Foreskin melanocyte (primary cell): ENCODE measurements at places on chromosomes 4 and X.

DNA sequence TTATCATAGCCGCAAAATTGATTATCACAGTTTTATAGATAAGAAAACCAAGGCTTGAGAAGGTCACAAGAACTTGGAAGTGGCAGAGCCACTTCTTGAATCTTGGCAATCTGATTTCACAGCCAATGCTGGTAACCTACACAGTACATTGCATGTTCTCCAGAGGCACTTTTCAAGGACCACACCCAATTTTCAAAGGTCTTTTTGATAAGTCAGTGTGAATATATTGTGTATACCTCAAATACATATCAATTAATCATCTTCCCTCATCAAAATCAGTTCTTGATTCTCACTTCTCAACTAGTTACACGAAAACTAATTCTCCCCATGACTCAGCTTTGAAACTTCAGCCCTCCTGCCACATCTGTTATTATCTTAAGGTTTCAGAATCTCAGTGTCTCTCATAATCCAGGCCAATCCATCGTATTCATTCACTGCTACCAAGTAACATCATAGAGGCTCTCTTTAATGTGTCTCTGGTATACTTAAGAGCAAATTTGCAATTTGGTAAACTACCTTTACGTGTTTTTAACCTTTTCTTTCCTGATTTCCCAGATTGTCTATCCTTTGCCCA, 16.8 kb downstream of the CAMK2D start:
- DNase-seq = no peak

- no peak for DNase-seq
These were observed 62.2 kb upstream of the TNIP3 start for GRCh38 chr4:121226362-121226761.

- no peak for DNase-seq
These were observed 22.0 kb upstream of the PHKA2 start for GRCh38 chrX:19005909-19006308.

GRCh38 chr4:472881-473569, 25.9 kb downstream of the ZNF721 start:
- DNase-seq = peak; percentile 9

DNA sequence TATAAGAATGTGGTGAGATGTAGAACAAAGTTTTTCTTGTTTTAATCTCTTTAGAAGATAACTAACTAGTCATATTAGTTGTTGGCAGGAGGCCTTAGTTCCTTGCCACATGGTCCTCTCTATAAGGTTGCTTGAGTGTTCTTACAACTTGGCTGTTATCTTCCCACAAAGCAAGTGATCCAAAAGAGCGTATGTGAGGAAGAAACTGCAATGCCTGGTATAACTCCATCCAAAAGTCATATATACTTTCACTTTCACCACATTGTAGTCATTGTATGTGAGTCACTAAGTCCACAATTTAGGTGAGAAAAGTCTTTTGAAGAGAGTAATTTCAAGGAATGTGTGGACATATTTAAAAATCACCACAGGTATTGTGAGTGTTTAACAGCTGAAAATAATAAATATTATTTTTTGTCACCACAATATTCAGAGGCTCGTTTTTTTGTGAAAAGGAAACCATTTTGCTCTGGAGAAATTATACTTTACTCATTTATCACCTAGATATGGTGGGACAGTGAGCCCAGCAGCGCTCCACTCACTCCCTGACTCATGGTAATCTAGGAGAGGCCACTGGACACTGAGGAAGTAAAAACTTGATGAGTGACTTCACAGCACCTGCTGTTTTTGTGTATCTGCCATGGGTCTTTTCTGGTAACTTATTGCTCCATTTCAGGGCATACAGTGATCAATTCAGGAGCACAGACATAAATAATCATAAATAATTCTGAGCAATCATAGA, 369.4 kb upstream of the NDST3 start:
- peak; percentile 11 for DNase-seq

DNA sequence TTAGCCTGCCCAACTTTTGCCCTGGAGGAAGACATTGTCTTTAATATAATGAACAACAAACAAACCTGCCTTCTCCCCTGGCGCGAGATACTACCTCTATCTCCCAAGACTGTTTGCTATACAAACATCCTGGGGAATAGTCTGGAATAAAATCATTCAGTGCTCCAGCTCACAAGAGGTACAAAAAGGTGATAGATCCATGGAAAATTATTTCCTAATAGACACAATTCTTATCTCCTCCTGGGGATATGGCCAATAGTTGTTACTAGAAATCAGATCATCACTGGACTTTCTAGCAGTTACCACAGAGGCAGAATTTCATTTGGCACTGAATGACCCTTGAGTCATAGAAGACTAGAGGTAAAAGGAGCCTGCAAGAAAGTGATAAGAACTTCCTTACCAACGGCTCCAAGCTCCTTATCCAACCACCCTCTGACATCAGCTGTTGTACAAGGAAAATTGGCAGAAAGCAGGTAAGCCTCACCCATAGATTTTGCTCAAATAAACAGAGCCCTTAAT, 38.1 kb downstream of the MID1 start:
- DNase-seq = no peak

GRCh38 chr4:137514406-137515111, 17.7 kb downstream of the PCDH18 start:
- DNase-seq = no peak

- DNase-seq = no peak
These were observed 17.2 kb downstream of the RHOH start for GRCh38 chr4:40214038-40214437.

- peak; percentile 58 for DNase-seq
These were observed 543 bp downstream of the ELF2 start for GRCh38 chr4:139176302-139177048.

GRCh38 chr4:163707873-163708272, 213.4 kb downstream of the TMA16 start:
- DNase-seq = no peak

GRCh38 chrX:51905711-51906110, 12.3 kb downstream of the MAGED1 start:
- no peak for DNase-seq

DNA sequence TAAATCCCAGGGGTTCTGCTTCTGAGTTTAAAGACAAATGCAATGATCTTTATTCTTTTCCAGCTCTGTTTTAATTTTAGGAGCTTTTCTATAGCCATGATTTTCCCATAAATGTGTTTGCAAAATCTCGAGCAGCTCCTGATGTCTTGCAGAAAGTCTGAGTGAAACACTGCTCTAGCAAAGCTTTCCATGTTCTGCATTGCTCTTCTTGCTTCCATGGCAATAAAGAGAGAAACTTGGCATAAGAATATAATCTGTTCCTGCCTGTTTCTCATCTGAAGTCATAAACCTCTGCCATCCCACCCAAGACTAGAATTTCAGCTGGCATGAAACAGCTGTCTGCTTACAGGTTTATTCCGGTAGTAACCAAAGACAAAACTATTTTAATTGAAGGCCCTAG, 254.5 kb downstream of the SPRY1 start:
- DNase-seq = no peak

GRCh38 chr4:74431113-74431826, 13.7 kb upstream of the AREG start:
- DNase-seq = no peak

DNA sequence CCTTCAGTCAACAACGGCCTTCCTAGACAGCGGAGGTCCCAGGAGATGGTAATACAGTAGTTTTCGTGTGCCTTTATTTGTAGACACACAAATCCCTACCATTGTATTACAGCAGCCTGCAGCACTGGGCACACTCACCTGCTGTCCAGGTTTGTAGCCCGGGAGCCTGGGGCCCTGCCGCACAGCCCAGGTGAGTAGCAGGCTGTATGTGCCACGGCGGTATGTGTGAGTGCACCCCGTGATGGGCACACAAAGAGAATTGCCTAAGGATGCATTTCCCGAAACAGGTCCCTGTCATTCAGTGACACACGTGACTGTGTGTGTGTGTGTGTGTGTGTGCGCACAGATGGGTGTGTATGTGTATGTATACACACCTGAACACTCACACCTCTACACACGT, 8.1 kb upstream of the SLC25A6 start:
- DNase-seq = no peak

GRCh38 chrX:150610043-150610442, 41.6 kb downstream of the MTM1 start:
- DNase-seq = no peak

GRCh38 chrX:96824166-96824565, 59.5 kb upstream of the RPA4 start:
- DNase-seq = no peak

DNA sequence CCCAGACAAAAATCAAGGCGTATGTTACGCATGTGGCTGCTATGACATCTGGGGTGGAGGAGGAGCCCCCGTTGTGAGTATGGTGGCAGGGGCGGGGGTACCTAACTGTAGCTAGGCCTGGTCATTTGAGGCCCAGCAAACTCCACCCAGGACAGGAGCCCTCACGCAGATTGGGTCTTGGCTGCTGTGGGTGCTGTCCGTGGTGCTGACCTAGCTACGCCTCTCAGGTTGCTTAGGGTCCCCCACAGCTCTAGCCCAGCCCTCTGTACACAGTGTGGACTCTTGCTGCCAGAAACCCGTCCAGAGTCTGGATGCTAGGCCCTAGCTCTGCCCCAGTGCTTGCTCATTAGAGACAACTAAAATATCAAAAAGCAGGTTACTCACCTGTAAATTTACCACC, 146.7 kb upstream of the PSAPL1 start:
- DNase-seq = no peak

GRCh38 chr4:165177725-165178666, 29.4 kb upstream of the KLHL2 start:
- DNase-seq = no peak

DNA sequence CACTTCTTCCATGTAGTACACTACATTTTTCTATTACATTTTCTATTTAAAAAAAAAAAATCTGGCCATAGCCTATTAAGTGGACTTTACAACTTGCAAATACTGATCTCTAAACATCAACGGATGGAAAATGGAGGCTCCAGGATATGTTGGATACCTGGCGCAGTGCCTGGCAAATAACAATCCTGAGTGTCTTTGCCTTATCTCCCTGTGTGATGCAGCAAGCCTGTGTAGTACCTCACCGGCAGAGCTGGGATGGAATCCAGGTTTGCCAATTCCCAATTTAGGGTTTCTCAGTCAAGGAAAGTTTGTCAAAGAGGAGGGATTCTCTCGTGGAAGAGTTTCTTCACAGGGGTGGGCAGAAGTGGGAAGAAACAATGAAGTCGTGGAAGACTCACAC, 93.2 kb downstream of the KDR start:
- no peak for DNase-seq

- DNase-seq = no peak
These were observed 16.8 kb downstream of the FAM53A start for GRCh38 chr4:1667273-1667672.
